T follicular helper cell (primary cell): ENCODE measurements at places on chromosomes 11 and 22.

GRCh38 chr22:22882033-22882717 lies 5.4 kb upstream of the IGLL5 start:
- no peak for DNase-seq

DNA sequence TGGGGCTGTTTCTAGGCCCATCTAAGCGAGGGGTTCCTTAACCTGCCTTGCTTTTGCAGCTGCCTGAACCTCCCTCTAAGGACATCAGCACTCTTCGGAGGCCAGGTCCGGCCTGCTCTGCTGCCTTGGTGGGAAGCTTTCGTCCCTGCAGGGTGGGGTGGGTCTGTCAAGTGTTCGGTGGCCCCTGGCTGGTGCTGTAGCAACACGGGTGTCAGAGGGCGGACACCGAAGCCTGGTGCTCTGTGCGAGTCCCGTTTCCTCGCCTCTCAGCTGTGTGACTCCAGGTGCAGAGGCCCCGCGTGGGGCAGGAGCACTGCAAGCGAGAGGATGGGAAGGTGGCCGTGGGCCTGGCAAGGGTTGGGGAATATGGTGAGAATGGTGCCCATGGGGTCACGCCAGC lies 64.6 kb downstream of the CDKN1C start:
- DNase-seq = no peak

DNA sequence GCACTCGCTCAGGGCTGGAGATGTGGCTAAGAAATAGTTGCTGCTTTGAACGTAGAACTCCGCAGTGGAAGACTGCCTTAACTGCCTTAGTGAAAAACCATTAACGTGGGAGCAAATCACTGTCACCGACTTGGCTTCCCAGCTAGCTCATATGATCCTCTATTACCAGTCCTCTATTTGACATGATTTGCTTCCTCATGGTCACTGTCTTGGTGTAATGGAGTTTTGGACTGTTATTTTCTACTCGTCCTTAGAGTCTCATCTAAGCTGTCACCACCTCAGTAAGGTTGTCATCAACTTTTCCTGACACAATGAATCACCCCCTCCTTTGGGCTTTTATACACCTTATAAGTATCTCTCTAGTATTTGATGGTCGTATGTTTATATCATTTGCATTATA lies 167.1 kb upstream of the NARS2 start:
- no peak for DNase-seq

- no peak for DNase-seq
Observed at GRCh38 chr11:79512706-79513469, 72.1 kb upstream of the TENM4 start.

DNA sequence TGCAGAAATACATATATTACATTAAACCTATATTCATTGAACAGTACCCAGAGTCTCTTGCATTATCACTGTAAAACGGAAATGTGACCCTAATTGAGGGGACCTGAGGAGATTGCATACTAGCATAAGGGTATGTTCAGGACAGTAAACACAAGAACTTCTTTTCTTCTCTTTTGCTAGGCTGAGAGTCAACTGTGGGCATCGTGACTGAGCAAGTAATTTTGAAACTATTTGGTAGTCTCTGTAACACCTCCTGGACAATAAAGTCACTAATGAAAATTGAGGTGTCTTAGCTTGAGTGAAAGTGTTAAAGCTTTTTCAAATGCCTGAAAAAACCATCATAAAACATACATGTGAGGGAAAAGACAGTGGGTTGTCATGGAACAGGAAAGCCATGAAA lies 90.9 kb downstream of the PDHX start:
- DNase-seq = no peak

DNA sequence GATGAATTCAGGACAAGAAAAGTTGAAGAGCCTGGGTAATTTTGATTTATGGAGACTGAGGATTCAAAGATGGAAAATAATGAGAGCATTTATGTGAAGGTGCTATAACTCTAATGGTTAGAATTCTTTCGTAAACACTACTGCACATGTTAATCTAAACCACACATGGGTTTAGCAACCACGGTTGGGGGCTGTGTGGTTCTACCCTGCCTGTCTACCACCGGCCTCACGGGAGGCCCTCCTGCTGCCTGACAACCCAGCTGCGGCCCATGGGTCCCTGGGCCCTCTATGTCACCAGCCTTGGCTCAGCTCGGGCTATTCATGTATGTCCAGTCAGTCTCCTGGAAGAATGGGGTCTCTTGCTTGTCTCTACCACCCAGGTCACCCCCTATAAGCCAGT lies 68.5 kb upstream of the ARFGAP3 start:
- DNase-seq = no peak

DNA sequence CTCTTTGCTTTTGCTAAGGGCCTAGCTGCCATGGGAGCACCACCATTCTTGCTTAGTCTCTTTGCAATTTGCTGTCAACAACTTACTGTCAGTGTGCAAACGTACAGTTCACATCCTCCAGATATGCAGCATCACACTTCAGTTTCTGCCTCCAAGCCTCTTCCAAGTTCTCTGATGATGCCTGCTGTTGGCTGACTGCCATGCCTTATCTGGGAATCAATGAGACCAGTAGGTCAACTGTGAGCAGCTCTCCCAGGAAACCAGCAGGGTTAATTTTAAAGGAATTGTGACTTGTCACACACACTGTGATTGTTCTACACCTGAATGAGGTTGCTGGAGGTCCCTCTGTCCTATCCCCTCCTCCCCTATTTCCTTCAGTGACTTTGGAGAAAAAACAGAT lies 56.0 kb downstream of the COPB1 start:
- no peak for DNase-seq

GRCh38 chr11:114354076-114354475 lies 46.2 kb downstream of the C11orf71 start:
- DNase-seq = no peak

- DNase-seq = no peak
Observed at GRCh38 chr11:91585035-91585801, 639.4 kb upstream of the FAT3 start.

GRCh38 chr11:73372375-73372993 lies 3.7 kb upstream of the RELT start:
- DNase-seq = no peak

- no peak for DNase-seq
Observed at GRCh38 chr11:83827940-83828554, 541.9 kb upstream of the CCDC90B start.

GRCh38 chr11:99281331-99281730 lies 260.6 kb downstream of the CNTN5 start:
- DNase-seq = no peak

DNA sequence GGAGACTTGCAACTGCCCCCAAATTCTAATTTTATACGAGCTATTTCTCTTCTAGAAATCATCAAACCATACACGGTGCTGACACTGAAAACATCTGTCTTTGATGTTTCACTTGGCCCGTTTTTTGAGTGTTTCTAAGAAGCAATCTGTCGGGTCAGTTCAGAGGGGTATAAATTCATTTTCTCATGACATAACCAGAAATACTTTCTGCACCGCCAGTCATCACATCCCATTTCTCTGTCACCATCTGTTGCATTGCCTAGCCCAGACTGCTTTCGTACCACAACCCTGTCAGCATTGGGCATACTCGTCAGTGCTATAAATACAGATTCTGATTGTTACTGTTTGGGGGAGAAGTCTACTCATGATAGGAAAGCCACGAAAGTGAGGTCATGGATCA lies 63.1 kb upstream of the CCDC90B start:
- no peak for DNase-seq

- no peak for DNase-seq
Observed at GRCh38 chr22:47225080-47225930, 462.9 kb downstream of the TBC1D22A start.

DNA sequence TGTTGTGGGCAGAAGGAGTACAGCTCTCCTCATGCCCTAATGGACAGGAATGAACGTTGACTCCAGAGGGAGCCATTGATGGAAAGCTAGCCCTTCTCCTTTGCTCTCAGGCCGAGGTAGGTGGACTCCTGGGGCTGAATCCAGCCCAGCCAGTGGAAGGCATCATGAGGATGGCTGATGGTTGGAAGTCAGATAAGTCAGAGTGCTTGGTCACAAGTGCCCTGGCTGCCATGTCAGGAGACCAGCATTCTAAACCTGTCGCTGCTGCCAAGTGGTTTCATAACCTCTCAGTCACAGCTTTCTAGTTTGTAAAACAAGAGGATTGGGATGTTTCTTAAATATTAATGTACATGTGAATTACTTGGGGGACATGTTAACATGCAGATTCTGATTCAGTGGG lies 32.3 kb downstream of the PIWIL4 start:
- DNase-seq = no peak

DNA sequence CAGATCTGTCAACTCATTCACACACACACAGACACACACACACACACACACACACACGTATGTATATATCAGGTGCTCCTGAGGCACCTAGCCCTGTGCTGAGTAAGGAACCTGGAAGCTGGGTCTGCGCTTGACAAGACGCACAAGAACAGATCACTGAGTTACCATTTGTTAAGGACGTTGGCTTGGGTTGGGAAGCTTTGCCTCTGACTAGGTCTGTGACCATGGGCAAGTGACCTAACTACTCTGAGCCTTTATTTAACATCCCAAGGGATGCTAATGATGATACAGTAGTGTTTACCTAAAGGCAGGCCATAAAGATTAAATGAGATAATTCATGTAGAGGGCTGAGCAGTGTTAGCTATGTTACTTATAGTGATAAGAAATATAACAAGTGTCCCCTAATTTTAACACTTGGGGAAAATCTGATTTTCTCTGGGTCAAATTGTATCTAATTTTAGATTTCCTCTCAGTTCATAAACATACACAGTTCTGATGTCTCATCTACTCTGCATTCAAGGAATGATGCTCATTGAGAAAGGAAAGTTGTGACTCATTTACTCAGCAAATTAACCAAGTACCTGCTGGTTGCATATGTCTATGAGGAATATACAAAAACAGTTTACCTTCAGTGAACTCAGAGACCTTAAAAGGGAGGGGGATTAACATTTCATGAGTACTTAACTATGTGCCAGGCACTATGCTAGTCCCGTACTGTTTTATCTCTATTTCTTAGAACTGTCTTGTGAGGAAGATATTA lies 13.6 kb downstream of the RNF185 start:
- no peak for DNase-seq

- no peak for DNase-seq
Observed at GRCh38 chr22:48414651-48415050, 1413.0 kb downstream of the BRD1 start.

DNA sequence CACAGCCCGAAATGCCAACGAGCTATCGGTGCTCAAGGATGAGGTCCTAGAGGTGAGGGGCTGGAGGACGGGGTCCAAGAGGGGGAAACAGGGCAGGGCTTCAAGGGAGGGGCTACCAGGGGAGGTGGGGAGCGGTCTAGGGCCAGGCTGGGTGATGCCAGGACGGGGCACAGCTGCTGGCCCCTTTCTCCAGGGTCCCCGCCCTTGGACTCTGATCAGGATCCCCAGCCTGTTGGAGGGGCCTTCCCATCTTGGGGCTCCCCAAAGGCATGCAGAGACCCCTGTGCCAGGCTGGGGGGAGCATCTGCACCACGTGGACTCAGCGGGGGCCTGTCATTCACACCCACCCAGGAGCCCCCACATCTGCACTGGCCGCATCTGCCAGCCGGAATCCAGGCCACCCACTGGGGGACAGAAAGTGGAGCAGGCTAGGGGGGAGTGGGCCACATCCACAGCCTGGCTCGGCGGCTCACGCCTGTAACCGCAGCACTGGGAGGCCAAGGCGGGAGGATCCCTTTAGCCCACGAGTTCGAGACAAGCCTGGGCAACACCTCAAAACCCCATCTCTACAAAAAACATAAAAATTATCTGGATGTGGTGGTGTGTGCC lies 18.9 kb downstream of the EPS8L2 start:
- DNase-seq = no peak

- DNase-seq = no peak
Observed at GRCh38 chr11:76589477-76589876, 81.1 kb downstream of the LRRC32 start.

DNA sequence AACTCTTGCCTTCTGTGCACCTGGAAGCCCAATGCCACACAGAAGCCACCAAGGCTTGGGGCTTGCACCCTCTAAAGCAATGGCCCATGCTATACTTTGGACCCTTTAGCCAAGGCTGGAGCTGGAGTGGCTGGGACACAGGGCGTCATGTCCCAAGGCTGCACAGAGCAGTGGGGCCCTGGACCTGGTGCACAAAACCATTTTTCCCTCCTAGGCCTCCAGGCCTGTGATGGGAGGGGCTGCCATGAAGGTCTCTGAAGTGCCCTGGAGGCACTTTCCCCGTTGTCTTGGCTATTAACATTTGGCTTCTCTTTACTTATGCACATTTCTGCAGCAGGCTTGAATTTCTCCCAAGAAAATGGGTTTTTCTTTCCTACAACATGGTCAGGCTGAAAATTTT lies 20.6 kb upstream of the TMEM45B start:
- no peak for DNase-seq

GRCh38 chr11:118646393-118646792 lies 33.1 kb downstream of the TREH start:
- DNase-seq = no peak

- no peak for DNase-seq
Observed at GRCh38 chr11:120830085-120830620, 193.7 kb upstream of the TBCEL start.

DNA sequence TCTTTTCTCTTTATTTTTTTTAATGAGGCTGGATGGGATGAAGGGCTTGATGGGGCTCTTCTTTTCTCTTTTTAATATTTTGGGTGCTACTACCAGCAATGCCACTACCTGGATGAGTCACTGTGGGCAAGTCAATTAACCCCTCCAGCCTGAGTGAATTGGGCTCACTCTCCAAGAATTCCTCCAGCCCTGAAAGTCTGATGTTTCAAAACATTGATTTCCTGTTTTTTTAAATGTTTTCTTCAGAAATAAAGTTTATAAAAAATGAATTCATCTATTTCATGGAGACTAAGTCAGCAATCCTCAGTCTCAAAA lies 812 bp upstream of the OR5A2 start:
- DNase-seq = no peak

DNA sequence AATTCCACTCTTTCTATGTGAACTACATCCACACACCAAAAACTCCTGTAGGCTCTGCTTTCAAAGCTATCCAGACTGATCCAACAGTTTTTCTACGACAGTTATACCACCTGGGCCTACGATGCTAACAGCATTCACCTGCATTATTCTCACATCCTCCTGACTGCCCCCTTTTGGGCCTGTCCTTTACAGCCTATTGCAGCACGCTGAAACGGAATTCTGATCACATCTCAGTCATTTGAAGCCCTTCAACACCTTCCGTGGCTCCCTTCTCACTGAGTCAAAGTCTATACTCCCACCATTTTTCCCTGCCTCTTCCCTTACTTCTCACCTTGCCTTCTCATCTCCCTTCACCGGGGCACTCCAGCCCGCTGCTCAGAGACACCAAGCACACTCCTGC lies 791.3 kb upstream of the KIRREL3 start:
- no peak for DNase-seq

DNA sequence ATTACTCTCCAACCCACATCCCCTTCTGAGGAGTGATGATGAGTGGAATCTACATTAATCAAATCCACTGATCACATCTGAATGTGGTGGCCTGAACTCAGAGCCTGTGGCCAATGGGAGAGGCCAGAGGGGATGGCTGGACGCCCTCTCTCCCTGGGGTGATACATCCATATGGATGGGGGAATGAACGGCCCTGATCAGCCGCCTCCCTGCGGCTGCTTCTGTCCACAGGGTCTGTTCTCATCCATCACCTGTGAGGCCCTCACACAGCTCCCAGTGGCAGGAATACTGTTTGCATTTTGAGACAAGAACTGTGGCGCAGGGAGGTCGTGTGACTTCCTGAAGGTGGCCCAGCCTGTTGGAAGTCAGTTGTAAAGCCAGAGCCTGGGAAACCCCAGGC lies 78.3 kb upstream of the SHISAL1 start:
- no peak for DNase-seq
